H7 (cell line): ENCODE measurements at places on chromosomes 3 and 15.

DNA sequence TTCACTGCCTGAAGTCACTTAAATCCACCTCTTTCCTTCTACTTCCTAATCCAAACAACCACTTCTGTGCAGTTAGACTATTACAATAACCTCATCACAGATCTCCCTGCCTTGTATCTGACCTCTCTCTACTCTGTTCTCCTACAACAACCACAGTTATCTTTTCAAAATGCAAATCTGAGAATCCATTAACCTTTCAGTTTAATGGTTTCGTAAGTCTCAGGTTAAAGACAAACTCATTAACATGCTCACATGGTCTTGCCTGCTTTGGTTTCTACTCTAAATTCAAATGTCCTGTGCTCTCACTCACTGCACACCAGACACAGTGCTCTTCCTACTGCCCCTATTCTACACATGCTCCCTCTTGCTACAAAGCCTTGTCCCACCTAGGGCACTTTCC is 406.5 kb upstream of the THBS1 start:
- no peak for DNase-seq

GRCh38 chr15:40054855-40055575 is 16.0 kb upstream of the SRP14 start:
- no peak for DNase-seq

- no peak for DNase-seq
Measured at GRCh38 chr3:4716266-4716665, 223.1 kb downstream of the ITPR1 start.

DNA sequence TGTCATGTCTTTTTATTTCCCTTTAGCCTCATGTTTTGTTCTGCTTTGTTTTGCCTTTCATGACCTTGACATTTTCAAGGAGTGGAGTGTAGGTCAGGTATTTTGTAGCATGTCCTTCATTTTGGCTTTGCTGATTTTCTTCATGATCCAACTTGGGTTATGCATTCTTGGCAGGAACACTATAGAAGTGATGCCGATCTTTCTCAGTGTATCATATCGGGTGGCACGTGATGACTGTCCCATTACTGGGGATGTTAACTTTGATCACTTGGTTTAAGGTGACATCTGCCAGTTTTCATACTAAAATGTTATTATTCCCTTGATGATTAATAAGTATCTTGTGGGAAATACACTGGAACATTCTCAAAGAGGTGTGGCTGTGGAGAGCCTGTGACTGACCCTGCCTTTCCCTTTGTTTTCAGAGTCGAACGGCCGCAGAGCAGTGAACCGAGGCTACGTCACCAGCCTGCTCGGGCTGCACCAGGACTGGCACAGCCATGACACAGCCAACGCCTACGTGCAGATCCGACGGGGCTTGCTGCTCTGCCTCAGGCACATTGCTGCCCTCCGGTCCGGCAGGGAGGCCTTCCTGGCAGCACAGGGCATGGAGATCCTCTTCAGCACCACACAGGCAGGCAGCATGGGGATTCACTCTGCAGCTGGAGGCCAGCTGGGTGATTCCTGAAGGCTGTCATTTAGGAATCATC is 167.7 kb downstream of the AGBL1 start:
- no peak for DNase-seq

- DNase-seq = no peak
Measured at GRCh38 chr3:30428251-30428650, 178.2 kb upstream of the TGFBR2 start.

- DNase-seq = no peak
Measured at GRCh38 chr3:134404366-134404885, 30.2 kb upstream of the AMOTL2 start.

DNA sequence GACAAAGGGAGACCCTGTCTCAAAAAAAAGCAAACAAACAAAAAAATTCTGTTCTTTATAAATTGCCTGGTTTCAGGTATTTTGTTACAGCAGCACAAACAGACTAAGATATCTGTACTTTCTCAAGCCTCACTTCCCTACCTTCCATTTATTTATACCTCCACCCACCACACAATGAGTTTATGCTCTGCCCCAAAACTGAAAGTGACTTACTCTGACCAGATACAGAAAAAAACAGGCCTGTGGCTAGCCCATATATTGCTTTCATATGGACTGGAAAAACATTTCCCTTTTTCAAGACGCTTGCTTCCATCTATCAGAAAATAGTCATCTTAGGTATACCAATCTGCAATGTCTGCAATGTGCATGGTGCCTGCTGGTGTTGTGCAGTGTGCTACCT is 8.7 kb upstream of the GPD1L start:
- no peak for DNase-seq

GRCh38 chr3:197001972-197002700 is 27.5 kb downstream of the MELTF start:
- peak; percentile 88 for DNase-seq

GRCh38 chr3:19065027-19065426 is 83.3 kb upstream of the KCNH8 start:
- DNase-seq = peak; percentile 21

- no peak for DNase-seq
Measured at GRCh38 chr15:96629511-96629910, 299.0 kb downstream of the NR2F2 start.

DNA sequence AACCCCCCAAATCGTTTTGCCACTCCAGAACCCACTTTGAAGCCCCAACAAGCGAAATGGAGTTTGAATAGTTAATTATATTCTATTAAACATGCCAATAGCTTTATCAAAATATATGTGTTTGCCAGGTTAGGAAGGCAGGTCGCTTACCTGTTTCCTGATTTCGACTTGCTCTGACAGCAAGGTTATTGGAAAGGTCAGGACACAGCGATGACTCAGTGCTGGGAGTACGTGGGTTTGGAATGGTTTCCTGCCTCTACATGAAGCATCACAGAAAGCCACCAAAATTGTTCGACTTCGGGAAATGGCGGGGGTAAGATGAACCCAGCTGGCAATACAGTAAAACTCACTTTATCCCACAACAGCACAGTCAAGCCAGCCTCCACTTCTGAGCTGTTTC is 135.6 kb upstream of the ABI3BP start:
- no peak for DNase-seq

- no peak for DNase-seq
Measured at GRCh38 chr15:39243396-39243795, 337.5 kb upstream of the THBS1 start.

GRCh38 chr3:58384381-58385090 is 49.1 kb downstream of the PDHB start:
- no peak for DNase-seq

GRCh38 chr3:155629056-155629455 is 115.8 kb downstream of the PLCH1 start:
- no peak for DNase-seq

GRCh38 chr3:186184021-186184420 is 75.1 kb upstream of the ETV5 start:
- no peak for DNase-seq

DNA sequence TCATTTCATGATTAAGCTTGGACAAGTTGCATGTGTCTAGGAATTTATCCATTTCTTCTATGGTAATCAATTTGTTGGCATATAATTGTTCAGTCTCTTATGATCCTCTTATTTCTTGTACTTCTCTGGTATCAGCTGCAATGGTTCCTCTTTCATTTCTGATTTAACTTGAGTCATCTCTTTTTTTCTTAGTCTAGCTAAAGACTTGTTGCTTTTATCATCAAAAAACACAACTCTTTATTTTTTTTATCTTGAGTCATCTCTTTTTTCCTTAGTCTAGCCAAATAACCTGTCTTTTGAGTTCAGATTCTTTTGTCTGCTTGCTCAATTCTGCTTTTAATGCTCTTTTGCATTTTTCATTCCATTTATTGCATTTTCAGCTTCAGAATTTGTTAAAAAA is 37.3 kb downstream of the UBE3A start:
- DNase-seq = no peak

- DNase-seq = no peak
Measured at GRCh38 chr15:67385971-67386370, 131.4 kb downstream of the IQCH start.

DNA sequence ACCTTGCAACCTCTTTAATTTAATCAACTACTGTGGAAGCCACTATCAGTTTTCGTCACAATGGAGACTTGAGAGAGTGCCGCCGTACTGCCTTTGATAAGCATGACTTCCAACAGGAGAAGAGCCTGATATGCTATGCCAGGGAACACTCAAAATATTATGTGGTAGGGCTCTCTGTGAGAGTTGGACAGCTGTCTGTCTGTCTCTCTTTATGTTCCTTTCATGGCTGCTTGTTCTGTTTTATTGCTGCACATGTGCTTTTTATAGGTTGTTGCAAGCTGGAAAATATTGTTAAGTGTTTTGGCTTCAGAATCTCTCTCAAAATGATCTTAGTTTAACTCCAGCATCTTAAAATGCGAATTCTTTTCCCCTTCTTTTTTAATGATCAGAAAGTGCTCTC is 249.4 kb upstream of the RARB start:
- no peak for DNase-seq

- no peak for DNase-seq
Measured at GRCh38 chr3:29441422-29441821, 160.6 kb downstream of the RBMS3 start.

- peak; percentile 41 for DNase-seq
Measured at GRCh38 chr3:124859025-124859424, 28.1 kb downstream of the ITGB5 start.

DNA sequence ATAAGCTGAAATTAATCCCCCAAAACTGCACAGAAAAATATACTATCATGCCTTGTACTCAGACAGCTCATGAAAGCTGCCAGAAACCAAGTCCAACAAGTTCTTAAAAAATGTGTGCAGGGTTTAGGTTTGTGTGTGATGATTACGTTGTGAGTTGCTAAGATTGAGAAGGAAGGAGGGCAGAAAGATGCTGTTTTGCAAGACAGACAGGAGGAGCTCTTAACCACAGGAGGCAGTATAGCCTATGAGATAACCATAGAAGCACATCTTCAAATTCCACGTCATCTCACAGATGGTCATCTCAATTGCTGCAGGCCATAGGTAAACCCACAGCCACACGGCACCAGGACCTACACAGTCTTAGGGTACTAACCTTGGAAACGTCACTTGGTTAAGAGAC is 191.9 kb downstream of the STT3B start:
- DNase-seq = peak; percentile 33

GRCh38 chr15:100340721-100341238 is 995 bp downstream of the ADAMTS17 start:
- peak; percentile 77 for DNase-seq

GRCh38 chr3:84772841-84773240 is 185.9 kb upstream of the CADM2 start:
- DNase-seq = no peak

- no peak for DNase-seq
Measured at GRCh38 chr3:141094790-141095545, 43.8 kb downstream of the SPSB4 start.

DNA sequence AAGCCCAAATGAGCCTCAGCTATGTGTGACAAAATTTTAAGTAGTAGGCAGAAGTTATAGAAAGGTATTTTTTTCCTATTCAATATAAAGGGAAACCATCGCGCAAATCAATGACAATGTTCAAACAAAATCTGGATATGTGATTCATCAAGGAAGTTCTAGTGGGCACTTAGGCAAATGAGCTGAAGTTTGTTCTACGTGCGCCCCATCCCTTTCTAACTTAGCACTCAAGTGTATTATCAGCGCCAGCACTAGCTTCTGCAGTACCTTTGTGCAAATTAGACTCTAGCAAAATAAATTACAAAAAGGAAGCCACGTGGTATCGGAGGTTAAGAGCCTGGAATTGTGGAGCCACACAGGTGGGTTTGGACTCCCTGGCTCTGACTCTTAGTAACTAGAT is 91.1 kb downstream of the TBL1XR1 start:
- no peak for DNase-seq

DNA sequence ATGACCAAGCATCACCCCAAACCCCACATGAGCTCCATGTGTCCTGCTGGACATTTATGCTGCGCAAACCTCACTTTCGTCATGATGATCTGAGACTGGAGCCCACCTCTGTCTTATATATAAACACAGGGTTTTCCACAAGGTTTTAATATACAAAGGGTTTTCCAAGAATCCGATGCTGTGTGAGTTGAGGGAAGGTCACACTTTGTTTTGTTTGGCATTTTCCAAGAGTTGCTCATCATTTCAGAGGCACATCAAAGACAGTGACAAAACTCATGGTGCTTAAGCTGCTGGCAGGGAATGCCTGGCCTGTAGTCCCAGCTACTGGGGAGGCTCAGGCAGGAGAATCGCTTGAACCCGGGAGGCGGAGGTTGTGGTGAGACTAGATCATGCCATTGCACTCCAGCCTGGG is 20.0 kb downstream of the EFCC1 start:
- no peak for DNase-seq

DNA sequence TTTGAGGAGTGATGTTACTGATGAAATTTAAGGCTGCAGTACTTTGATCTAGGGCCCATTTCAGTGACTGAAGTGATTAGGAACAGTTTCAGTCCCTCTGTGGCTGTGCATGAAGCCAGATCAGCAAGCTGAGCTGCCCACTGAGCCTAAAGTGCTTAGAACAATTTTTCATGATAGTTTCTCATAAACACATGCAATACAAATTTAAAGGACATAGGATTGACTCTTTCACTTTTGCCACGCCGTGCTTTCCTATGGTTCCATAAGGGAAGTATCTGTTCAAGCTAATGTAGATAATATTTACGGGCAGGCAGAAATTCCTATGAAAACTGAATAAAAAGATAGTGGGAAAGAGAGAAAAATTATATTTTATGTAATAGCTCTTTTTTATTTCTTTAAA is 10.6 kb downstream of the ANKUB1 start:
- DNase-seq = no peak
